ENCODE measurements at places on chromosomes 16 and 17.

DNA sequence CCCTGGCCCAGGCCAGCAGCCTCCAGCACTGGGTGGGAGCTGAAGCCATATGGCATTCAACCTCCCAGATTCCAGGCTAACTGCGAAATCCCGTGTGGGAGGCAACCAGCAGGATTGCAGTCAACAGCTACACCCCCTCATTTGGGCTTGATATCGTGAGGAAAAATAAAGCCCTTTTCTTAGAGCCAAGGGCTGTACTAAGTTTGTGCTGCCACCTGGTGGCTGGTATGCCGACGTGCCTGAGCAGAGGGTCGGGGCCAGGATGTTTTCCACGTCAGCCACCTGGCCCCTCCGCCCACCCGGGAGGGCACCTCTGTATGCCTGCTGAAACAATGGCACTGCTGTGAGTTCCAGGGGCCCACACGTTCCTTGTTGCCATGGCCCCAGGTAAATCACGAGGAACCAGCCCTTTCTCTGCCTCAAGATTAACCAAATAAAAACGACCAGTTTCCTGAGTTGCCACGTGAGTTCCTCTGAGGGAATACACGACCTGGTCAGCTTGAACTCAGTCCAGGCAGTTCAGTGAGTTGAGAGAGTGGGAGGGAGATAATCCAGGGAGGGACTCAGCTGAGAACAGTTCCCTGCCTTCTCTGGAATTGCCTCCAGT is 9.0 kb downstream of the TMEM98 start:
- peak; percentile 79 for DNase-seq

DNA sequence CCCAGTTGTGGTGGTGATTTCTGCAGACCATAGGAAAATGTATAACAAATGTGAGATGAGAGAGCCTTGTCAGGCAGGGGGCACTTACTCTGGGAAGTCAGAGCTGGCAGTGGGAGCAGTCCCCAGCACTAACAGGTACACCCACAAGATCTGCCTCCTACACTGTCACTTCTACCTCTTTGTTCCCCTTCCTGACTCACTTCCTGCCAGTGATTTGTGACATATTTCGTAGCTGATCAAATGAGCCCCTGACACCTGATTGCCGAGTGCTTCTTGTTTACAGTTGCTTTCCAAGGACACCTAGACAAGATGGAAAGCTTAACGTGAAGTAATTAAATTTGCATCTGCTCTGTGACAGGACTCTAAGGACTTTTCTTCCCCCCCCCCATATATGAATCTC is 40.5 kb downstream of the FTO start:
- peak; percentile 21 for DNase-seq

DNA sequence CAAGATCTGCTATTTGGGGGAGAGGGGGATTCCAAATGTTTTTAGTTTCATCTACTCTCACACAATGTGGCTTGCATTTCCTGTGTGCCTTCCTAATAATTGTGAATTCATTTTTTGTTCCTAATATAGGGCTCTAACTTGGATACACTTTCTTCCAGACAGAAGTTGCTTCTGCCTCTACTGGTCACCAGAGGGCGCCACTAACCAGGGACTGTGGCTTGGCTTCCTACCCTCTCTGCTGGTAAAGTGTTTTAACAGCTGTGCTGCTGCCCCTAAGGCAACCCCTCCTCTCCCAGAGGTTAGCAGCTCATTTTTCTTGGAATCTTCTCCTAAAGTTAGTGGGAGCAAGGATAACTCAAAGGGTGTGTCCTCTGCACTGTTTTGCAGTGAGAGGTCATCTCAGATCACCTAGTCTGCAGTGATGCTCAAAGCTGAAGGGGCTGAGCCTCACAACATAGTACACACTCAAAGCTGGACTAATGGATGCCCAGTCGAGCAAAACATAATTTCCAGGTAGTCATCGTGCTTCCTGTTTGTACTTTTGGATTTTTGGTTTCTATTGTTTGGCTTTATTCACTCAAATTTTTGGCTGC is 5.0 kb upstream of the PRSS54 start:
- DNase-seq, result peak; percentile 14

DNA sequence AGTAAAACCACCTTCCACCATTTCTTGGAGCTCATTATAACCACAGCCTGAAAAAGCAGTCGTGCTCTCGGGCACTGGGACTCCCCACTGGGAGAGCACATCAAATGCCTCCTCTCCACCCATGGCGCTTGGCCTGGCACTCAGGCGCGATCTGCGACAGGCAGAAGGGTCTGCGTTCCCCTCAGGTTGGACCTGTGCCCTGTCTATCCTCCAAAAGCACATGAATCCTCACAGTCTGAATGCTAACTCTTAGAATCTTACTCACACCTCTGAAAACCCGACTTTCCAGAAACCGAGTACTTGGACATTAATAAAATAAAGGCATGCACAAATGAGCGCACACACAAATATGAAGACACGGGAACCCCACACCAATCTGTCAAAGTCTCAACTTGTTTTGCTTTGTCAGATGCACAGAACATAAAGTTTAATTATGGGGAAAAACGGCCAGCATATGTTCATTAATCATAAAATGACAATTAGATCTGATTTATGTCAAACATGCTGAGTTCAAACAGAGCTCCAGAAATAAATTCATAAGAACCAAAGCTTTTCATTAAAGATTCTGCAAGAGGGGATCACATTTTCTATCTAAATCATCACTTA is 20.5 kb upstream of the FAAP100 start:
- DNase-seq, result no peak

GRCh38 chr16:68073902-68074760 is 11.0 kb upstream of the NFATC3 start:
- no peak for DNase-seq

DNA sequence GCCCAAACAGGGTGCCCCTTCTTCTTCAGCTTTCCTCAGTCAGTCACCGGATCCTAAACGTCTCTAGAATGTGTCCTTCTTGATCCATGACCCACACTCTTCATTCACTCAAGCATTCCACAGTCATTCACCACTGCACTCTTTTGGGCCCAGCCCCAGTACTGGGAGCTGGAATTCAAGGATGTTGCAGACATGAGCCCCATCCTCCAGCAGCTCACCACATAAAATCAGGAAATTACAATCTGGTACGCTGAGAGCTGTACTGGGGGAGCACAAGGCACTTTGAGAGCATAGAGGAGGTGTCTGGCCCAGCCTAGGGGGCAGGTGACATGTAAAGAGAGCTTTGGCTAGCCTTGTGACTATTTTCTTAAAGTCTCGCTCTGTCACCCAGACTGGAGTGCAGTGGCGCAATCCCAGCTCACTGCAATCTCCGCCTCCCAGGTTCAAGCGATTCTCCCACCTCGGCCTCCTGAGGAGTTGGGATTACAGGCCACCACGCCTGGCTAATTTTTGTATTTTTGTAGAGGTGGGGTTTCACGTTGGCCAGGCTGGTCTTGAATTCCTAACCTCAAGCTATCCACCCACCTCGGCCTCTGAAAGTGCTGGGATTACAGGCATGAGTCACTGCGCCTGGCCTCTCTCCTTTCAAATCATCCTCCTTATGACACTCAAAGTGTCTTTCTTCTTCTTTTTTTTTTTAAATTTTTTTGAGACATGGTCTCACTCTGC is 18.7 kb downstream of the CES4A start:
- DNase-seq, result no peak

GRCh38 chr16:87661561-87661960 is 59.3 kb downstream of the JPH3 start:
- DNase-seq, result peak; percentile 86

All from suppressor macrophage (primary cell).